ENCODE measurements at places on chromosomes 5 and 9.

GRCh38 chr9:89598926-89599325 lies 5.9 kb upstream of the GADD45G start:
- DNase-seq: no peak

DNA sequence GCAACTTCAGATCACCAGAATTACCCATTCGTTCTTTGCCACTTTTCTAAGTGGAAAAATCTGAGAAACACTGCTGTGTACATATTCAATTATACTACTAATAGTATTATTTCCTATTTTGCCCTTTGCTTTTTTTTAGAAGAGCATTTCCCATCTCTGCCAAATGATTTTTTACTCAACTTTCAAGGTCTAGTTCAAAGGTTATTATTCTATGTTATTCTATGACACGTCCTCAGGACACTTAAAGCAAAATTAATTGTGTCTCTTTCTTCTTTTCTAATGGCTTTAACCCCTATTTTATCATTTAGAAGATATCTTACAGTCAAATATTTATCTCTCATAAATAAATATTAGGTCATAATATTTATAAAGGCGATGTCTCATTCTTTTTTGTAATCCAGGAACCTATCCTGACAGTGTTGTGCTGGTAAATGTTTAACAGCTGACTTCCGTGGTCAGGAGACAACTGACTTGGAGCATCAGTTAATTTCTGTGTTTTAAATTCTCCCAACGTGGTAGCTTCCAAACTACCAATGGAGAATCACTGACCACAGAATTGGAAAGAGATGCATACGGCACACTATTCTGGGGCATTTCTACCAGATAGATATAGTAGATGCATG lies 375.2 kb downstream of the ARRDC3 start:
- DNase-seq: no peak

DNA sequence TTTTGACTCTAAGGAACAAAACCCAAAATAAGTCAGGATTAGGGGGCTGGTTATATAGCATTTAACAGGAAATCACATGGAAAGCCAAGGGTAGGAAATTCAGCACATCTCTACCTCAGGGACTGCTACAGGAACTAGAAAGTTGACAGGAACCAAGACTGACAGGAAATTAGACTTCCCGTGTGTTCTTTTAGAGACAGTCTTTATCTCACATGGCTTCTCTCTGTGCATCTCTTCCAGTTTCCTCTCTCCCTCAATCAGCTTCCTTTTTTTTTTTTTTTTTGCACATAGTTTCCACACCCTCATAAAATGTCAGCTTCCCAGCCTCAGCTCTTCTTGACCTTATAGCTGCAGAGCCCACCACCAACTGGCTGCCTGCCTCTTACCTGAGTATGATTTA lies 4.8 kb downstream of the RECK start:
- DNase-seq: no peak

GRCh38 chr5:96984506-96985192 lies 48.8 kb downstream of the LNPEP start:
- DNase-seq: no peak

- no peak for DNase-seq
Observed at GRCh38 chr5:35884773-35885172, 28.1 kb downstream of the IL7R start.

DNA sequence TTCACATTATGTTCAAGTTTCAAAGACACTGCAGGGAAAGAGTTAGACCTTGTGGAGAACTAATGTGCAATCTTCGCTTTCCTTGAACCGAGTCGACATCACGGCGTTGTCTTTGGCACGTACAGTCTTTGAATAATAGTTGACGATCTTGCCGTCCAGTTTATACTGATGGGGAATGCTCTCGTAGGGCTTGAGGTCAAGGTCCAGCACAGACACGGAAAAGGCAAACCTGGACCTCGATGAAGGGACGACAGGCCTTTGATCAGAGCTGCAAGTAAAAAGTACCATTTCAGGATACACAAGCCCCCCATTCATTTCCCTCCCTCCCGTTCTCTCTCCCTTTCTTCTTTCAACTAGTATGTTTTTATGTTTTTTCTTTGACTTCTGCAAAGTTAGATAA lies 54.1 kb downstream of the IPPK start:
- DNase-seq: no peak

- no peak for DNase-seq
Observed at GRCh38 chr9:27022920-27023319, 17.4 kb upstream of the LRRC19 start.

DNA sequence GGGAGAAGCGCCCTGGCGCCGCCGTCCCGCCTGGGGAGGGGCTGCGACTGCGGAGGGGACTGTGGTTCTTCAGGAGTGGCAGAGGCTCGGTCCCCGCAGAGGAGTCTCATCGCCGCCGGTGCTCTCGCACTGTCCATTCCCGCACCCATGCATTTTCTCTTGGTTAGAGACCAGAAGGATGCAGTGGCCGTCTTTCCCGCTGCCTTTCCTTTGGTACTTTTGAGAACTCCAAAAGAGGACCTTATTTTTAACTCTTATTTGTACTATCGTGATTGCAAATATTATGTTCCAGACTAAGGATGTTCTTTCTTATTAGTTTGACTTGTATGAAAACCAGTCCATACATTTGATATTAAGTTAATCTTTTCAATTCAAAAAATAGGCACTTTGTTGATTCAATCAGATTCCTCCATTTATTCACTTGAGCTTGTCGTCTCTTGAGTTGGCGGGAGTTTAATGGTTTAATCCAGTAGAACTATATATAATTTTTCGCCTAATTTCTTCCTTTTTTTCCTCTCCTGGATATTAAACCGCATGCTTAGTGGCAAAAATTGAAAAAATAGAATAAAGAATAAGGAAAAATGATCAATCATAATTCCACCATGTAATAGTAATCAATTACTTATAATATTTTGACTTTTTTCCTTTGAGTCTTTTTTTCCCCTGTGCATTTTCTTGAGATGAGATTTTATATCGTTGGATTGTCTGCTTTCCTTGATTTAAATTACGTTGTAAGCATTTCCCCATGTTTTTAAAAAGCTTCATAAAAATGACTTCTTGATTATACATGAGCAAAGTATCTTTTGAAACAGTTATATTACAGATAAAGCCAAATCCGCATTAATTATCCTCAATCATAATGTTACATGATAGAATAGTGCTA lies 861 bp downstream of the ZFYVE16 start:
- DNase-seq: no peak

- DNase-seq: no peak
Observed at GRCh38 chr5:3009605-3010004, 258.1 kb upstream of the IRX2 start.

DNA sequence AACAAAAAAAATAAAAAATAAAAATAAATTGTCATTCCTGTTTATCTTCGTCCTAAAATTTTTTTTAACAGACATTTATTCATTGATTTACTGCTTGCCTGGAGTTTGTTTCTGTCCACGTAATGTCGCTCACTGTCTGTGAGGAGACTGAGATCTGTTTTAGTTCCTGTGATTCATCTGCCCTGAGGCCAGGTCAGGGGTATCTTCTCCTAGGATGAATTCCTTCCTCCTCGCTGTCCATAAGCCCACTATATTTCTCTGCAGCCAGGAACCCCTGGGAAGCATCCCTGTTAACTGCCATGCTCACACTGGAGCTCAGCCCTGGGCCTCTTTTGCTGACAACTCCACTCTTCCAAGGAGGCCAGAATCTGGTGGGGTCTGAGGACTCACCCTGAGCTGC lies 682.0 kb downstream of the MTRR start:
- DNase-seq: no peak

GRCh38 chr5:78983601-78984438 lies 1.3 kb downstream of the ARSB start:
- DNase-seq: no peak

DNA sequence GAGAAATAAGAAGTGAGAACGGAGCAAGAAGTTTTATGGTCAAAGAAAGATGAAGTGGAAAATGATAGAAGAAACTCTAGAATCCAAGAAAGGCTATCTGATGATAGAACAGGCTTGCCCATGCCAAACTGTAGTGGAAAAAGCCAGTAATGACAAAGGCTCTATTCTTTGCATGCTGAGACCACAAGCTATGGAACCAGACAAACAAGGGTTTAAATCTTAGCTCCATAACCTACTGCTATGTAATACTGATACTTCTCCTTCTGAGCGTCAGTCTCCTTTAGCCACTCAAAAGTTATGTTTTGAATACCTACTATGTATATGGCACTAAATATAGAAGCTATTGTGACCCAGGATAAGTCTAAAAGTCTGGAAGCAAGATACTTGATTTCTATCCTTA lies 51.2 kb upstream of the TRIM32 start:
- no peak for DNase-seq

DNA sequence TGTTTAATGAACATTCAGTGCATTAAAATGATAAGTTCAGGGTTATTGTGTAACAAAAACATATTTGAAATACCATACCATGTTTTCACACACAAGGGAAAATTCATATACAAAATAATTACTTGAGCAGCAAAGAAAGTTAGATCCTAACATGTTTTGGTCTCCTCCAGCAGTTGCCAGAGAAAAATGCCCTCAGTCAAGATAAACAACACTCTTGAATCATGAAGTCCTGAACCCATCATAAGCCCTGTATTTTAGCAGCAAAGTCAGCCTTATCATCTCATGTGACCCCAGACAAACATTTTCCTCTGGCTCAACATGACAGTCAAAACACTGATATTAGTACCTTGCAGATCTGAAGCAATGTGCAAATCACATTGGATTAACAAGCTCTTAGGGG lies 1541.1 kb upstream of the WWC1 start:
- no peak for DNase-seq

GRCh38 chr9:9893837-9894236 lies 719.0 kb downstream of the PTPRD start:
- no peak for DNase-seq

DNA sequence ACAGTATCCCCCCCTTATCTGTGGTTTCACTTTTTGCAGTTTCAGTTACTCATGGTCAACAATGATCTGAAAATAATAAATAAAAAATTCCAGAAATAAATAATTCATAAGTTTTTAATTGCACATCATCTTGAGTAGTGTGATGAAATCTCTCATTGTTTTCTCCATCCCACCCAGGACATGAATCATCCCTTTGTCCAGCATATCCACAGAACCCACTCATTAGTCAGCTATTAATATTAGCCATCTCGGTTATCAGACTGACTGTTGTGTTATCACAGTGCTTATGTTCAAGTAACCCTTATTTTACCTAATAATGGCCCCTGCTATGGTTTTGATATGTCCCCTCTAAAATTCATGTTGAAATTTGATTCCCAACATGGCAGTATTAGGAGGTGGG lies 40.7 kb downstream of the FAM114A2 start:
- no peak for DNase-seq

- DNase-seq: no peak
Observed at GRCh38 chr9:114037961-114038723, 40.0 kb downstream of the AMBP start.

- DNase-seq: no peak
Observed at GRCh38 chr5:156640691-156641241, 209.3 kb upstream of the PPP1R2B start.

DNA sequence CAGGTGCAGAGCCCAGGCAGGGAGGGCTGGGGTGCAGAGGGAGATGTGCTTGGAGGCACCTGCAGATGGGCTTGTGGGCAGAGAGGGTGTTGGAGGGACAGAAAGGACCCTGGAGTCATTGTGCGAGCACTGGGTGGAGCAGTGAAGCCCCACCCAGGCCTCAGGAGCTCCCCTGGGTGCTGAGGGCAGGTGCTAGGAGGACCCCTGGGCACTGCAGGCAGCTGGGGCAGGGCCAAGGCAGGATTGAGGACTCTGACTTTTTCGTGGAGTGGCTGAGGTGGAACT lies 10.3 kb upstream of the SLC6A18 start:
- no peak for DNase-seq

DNA sequence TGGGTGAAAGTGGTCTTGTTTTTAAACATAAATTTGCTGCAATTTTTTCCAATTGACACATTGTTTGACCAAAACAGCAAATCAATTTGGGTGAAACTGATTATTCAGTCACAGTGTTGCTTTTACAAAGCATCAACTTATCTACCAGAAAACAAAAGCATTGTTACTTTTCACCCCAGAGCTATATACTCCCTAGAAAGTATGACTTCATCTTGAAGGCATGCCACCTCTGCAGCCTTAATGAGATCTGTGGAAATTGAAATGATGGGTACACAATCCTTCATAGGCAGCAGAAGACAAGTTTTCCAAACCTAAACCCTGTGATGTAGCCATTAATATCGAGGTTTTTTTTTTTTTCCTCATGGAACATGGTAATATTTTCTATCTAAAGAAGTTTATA lies 615.9 kb downstream of the CHSY3 start:
- no peak for DNase-seq

- no peak for DNase-seq
Observed at GRCh38 chr5:158275511-158275910, 416.6 kb upstream of the CLINT1 start.

DNA sequence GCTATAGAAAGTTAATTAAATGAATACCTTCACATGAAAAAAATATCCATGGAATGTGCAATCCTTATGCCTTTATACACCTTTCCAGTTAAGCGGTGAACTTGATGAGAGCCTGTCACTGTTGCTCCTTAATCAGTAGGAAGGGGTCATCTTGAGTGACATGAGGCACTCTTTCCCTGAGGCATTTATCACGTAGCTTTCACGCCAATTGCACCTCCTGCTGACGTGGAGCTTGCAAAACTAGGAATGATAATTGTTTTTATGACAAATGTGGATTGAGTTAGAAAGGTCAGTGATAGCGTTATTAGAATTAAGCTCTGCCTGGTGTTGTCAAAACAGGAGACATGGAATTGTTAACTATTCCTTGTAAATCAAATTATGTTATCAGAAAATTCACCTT lies 79.7 kb downstream of the SLF1 start:
- DNase-seq: no peak

- DNase-seq: no peak
Observed at GRCh38 chr9:124765439-124765835, 5.7 kb downstream of the NR6A1 start.

GRCh38 chr9:70053864-70054263 lies 10.2 kb downstream of the MAMDC2 start:
- no peak for DNase-seq

GRCh38 chr5:163540696-163541095 lies 35.3 kb downstream of the MAT2B start:
- no peak for DNase-seq

- no peak for DNase-seq
Observed at GRCh38 chr9:36306471-36307306, 48.4 kb upstream of the GNE start.

DNA sequence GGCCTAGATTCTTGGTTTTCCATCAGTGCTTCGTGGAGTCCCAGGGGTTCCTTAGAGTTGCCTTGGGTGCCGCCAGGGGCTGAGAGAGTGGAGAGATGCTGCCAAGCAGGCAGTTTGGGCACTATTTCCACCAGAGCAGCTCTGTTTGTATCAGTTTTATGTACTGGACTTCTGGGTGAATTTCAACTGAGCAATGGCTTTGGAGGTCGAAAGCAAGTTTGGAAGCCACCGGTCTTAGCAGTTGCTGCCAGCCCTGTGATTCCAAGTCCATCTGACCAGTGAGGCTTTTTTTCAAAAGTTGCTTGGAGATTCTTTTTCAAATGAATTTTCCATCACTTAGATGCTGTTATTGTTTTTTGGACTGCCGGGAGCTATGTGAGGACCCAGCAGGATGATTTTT lies 68.5 kb downstream of the ANGPTL2 start:
- no peak for DNase-seq

Data from stimulated activated CD8-positive, alpha-beta memory T cell treated with anti-CD3 and anti-CD28 coated beads, Interleukin-4, amount 100 ng/mL, for 1 hour (primary cell).